ENCODE measurements at places on chromosomes 12 and 14.

- no peak for DNase-seq
Observed at GRCh38 chr14:68586896-68587751, 205.7 kb downstream of the ZFP36L1 start.

DNA sequence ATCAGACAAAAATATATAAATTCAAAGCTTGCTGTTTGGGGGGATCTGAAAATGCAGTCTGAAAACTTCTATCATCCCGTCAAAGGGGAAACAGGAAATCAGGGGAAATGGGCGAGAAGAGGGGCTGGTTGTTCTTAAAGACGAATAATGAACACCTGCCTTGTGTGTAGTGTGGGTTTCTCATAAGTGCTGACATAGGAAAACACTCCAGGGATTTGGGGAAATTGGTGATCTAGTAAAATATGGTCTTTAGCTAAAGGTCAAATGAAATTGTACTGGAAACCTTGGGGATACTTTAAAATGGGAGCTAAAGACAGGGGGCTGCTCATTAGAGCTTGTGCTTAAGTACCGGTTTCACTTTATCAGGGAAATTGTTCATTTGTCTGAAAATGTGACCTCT is 39.6 kb upstream of the PIK3C2G start:
- DNase-seq = no peak

GRCh38 chr12:116284396-116284795 is 6.9 kb upstream of the MED13L start:
- no peak for DNase-seq

DNA sequence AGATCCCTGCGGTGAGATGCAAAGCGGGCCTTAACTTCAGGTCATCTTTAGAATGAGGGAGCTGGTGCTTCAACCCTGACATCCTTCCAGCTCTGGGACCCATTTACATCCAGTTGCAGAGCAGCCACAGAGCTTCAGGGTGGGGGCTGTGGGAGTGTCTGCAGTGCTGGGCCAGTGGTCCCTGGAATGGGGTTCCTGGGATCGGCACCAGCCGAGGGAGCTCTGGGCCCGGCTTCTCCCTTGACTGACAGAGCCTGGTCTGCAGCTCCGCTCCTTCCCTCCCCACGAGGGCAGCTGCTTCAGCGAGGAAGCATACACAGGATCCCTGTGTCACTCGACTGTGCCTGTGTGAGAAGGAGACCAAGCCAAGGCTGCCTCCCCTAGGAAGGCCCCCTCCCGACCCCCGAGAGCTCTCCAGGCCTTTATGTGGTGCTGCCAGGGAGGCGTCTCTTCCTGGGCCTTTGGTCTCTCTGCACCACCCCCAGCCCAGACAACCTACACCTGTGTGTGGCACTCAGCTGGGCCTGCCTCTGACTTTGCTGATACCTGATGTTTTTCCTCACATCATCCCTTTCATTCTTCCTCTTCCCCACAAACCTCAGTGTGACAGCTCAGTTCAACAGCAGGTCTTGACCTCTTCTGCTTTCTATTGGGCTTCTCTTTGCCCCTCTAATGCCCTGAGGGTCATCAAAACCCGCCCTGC is 48.1 kb upstream of the RIN3 start:
- no peak for DNase-seq

GRCh38 chr14:53152184-53152886 is 788 bp downstream of the DDHD1 start:
- DNase-seq = peak; percentile 66

GRCh38 chr14:99479906-99480869 is at the start of gene SETD3:
SETD3 (minus strand) TSS chr14:99480859; CDS start chr14:99465805, 15,054 bp downstream.
- peak; percentile 48 for DNase-seq

DNA sequence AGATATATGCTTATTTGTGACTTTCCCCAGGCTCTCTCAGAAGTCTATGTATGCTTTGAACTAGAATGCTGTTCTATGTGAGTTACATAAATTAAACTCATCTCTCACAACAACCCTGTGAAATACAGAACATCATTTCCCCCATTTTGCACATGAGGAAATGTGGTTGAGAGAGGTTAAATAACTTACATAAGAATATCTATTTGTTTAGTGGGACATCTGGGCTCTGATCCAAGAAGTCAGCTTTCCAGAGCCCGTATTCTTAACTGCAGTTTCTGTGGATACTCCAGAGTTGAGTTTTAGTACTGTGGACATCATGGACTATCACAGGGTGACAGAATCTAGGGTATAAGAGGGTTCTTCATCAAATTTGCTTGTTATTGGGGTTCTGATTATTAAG is 242.5 kb upstream of the ARHGAP5 start:
- DNase-seq = no peak

DNA sequence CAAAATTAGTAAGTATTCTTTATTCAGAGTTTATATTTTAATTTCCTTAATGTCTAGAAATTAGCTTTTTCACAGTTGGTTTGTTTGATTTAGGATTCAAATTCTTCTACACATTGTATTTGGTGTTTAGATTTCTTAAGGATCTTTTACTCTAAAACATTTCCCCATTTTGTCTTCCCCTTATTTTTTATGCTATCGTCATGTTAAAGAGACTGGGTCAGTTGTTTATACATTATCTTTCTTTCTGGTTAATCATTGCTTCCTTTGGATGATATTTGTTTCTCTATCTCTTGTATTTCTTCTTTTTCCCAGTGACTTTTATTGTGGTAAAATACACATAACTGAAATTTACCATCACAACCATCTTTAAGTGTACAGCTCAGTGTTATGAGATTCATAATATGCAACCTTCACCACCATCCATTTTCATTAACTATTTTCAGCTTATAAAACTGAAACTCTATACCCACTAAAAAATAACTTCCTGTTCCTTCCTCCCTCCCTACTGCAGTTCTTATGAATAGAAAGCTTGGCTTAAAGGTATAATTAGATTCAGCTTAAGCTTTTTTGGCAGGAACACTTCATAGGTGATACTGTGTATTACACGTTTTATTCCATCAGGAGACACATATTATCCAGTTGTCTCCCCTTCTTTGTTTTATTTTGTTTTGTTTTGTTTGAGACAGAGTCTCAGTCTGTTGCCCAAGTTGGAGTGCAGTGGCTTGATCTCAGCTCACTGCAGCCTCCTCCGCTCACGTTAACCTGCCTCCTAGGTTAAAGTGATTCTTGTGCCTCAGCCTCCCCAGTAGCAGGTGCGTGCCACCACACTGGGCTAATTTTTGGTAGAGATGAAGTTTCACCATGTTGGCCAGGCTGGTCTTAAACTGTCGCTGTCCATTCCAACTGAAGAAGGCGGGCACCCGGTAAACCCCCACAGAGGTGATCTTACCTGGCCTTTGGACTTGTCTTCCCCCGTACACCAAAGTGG is 45.0 kb downstream of the NOPCHAP1 start:
- no peak for DNase-seq

DNA sequence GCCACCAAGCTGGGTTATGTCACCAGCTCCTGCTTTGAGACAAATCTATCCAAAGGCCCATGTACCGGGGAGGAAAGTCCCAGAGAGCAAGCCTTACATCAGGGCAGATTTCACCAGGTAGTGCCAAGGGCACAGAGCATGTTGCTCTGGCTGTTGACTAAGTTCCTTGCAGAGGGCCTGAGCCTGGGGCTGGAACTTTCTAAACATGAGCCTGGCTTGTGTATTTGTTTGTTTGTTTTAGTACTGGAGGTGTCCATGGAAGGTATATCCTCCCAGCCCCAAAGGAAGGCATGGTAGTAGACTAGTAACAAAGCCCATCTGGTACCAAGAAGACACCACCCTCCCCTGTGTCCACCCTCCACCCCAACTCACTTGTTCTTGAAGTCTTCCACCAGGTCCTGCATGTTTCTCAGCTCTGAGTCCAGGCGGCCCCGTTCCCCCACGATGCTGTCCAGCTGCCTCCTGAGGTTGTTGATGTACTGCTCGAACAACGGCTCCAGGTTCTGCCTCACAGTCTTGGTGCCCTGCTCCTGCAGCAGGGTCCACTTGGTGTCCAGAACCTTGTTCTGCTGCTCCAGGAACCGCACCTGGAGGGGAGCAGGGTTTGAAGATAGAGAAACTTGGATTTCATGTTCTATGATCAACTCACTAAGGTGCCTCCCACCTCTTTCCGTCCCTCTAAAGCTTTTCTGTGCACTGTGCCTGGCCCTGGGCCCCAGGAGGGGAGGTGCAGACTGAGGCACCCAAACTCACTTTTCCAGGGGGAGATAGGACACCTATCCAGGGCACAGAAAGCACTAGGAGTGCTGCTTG is 1.4 kb downstream of the KRT5 start:
- DNase-seq = no peak

DNA sequence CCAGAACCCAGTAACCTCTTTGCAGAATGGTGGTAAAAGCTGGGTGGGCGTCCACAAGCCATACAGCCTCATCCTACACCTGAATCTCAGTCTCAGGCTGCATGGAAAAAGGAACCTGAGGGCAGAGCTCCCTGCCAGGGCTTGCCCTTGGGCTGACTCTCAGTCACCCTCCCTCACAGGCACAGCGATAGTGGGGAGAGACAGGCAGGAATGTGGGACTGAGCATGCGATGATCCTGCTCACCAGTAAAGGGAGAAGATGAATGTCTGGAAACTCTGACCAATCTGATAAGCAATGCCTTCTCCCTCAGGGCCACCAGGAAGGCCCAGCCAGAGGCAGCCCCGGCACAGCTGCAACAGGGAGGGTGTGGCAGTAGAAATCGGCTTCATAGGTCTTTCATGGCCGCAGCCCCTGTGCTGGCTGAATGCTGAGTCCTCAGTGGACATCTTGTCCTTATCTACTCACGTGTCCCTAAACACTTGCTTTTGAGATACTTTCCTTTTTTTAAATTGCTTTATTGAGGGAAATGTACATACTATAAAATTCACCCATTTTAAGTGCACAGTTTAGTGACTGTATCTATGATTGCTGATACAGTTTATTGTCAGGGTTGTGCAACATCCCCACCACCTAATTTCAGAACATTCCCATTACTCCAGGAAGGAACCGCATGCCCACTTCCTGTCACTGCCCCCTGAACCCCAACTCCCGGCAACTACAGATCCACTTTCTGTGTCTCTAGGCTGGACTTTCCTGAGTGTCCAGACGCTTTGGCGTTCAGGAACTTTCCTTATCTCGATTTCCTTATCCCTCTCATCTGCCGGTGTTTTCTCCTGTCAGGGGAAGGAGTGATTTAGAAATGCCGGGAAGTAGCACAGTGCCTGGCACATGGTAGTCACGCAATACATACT is 258.1 kb downstream of the PCNX1 start:
- no peak for DNase-seq

GRCh38 chr12:124512667-124513296 is 54.6 kb downstream of the NCOR2 start:
- no peak for DNase-seq

- DNase-seq = peak; percentile 38
Observed at GRCh38 chr12:63917864-63918799, 73.6 kb downstream of the SRGAP1 start.

DNA sequence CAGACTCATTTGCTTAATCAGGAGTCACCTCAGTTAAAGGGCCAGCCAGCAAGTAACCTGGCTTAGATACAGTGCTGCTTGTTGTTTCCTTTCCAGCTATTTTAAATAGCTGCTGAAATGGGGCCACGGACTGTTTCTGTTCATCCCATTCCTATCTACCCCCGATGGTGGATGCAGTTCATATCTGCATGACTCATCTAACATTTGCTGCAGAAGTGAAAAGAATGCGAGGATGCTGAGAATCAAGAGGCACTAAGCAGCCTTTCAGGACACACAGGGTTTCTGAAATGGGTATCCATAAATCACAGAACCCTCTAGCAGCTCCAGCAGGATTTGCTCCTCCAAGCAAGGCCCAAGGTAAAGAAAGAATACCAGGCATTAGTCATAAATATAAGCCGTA is 60.2 kb upstream of the RTRAF start:
- no peak for DNase-seq

DNA sequence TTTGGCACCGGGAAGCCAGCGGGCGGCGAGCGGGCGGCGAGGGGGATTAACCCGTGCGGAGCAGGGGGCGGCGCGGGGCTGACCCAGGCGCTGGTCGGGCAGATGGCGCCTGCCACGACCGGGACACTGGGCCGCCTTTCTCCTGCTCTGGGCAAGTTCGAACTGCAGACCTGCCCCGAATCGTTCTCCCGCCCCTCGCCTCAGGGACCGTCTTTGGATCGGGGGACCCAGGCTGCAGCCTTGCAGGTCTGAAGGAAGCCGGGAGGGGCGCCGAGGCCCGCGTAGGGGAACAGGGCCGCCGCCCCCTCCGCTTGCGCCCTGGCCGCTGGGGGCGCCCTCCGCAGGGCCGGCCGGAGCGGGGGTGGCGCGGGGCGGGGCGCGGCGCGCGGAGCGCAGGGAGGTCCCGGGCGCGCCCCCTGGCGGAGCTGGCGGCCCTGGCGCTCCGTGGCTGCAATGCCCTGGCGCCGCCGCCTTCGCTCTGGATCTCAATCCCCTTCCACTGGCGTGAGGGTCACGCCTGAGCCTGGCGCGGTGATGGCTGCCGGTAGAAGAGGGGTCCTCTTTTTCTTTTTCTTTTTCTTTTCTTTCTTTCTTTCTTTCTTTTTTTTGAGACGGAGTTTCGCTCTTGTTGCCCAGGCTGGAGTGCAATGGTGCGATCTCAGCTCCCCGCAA is 449 bp upstream of the LTBP2 start:
- peak; percentile 74 for DNase-seq

GRCh38 chr12:124915239-124916236 is 1.1 kb upstream of the UBC start:
- DNase-seq = no peak

DNA sequence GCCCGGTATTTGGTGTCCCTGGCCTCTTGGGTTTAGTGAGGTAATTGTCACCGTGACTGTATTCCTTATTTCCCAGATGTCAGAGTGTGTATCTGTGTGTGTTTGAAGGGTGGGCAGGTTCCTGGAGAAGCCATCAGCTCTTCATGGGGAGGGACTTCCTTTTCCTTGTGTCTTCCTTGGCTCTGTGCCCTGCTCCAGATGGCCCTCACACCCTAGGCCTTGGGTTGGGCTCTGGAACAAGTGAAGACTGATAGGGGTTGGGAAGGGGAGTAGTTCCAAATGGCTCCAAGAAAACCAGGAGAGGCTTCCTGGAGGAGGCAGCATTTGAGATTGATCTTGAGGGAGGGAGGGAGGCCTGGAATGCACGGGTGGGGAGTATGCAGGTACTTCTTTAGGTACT is 43.8 kb upstream of the PRIMA1 start:
- peak; percentile 99 for DNase-seq

DNA sequence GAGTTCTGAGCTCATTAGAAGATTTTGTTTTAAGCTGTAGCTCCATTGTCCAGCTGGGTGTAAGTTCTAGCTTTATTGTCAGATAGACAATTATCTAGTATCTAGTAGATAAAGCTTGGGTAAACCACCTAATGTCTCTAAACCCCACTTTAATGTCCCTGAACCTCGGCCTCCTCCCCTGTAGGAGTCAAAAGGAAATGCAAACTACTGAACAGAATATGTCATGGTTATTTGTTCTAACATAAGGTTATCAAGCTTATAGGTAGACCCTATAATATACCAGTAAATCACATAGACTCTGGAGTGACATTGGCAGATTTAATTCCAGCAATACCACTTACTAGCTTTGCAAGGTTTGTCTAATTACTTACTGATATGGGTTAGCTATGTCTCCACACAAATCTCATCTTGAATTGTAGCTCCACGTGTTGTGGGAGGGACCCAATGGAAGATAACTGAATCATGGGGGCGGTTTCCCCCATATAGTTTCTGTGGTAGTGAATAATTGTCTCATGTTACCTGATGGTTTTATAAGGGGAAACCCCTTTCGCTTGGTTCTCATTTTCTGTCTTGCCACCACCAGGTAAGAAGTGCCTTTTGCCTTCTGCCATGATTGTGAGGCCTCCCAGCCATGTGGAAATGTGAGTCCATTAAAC is 29.4 kb downstream of the BCAT1 start:
- no peak for DNase-seq
